Esophagus muscularis mucosa (tissue), 4 donors: ENCODE measurements at places on chromosomes 16 and 17. TPM values are rescaled to one million over a fixed set of nuclear protein-coding genes. Genes with fewer than 3 reads are reported as not detected.

- DNase-seq: no peak
Observed at GRCh38 chr16:14181371-14182050, 110.4 kb downstream of the MRTFB start.

- DNase-seq: no peak
Observed at GRCh38 chr16:3281222-3281820, 2.0 kb upstream of the ZNF263 start.

- DNase-seq: no peak
Observed at GRCh38 chr17:13785981-13786598, 184.4 kb upstream of the HS3ST3A1 start.

- no peak for DNase-seq
Observed at GRCh38 chr17:20089756-20090547, 80.8 kb downstream of the SPECC1 start.

The UMOD gene
- not detected for total RNA-seq

DNA sequence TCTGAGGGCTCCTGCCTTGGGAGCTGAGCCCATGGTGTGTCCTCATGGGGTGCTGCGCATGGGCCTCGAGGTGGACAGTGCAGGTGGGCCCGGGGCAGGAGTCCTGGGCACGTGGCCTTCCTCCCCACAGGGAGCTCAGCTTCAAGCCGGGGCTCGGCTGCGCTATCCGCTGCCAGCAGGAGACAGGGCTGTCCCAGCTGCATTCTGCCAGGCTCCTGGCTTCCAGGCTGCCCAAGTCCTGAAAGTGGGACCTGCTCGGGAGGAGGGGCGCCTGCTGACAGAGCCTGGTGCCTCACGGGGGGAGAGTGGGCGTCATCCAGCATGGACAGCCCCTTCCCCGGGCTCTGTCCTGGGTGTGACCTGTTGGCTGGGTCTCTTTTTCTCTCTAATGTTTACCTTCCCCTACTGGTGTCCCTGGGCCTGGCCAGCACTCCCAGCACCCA is 7.1 kb downstream of the TRAF7 start:
- no peak for DNase-seq

- no peak for DNase-seq
Observed at GRCh38 chr17:35742896-35743477, 10.1 kb downstream of the GAS2L2 start.

- no peak for DNase-seq
Observed at GRCh38 chr17:40363111-40363827, 1.3 kb downstream of the GJD3 start.

GRCh38 chr17:39002991-39003715 is 36.0 kb upstream of the FBXO47 start:
- peak; percentile 93 for DNase-seq

DNA sequence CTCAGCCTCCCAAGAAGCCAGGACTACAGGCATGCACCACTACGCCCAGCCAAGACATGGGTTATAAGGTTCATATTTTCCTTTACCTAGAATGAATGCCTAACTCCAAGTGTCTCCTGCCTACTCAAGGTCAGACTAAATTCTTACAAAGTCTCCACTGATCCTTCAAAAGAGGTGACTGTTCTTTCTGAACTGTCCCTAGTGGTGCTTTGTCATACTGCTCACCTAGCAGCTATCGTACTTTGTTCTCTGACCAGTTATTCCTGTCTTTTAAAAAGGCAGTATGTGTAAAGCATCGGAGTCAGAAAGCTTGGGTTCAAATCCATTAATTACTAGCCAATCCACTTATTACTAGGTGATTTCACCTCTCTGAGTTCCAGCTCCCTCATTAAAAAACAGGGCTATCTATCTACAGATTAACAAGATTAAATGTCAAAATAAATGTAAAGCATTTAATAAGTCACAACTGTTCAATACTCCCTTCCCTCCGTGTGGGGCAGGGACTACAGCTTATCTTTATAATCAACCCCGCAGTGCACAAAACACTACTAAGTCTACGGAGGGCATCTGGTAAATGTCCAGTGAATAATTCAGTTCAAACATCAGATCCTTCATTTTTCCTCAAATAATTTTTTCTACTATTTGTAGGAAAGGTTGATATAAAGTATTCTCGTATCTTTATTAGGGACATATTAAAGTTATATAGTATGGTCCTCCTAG is 20.0 kb upstream of the ITGA2B start:
- no peak for DNase-seq

DNA sequence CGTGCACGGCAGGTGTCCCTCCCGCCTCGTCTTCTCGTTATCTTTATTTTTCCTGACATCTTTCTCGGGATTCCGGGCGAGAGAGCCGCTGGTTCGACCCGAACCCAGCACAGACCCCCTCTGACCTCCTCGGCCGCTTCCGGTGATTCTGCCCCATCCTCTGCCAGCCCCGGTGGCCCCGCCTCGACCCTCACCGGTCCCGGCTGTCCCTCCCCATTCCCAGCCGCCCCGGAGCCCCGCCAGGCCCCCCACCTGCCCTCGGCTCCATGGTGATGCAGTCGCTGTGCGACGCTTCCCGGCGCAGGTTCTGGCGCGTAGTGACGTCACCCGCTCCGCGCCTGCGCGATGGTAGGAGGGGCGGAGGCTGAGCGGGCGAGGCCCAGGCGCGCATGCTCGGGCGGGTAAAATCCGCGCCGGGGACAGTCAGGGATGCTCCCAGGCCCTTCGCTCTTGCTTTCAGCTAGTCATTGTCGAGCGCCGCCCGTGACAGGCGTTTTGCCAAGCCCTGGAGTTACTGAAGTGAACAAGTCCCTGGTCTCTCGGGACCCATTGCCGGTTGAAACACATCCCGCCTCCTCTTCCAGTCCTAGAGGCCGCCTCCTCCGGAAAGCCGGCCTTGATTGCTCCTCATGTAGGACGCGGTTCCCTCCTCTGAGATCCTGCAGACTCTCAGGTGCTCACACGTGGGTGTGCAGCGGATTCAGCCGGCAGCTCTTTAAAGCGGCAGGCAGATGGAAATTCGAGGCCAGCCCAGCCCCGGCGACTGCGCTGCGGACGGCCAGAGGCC is at the start of gene MTHFSD:
Gene MTHFSD (minus strand): TSS at position 319 of the 787 bp plus-strand sequence. CDS start 51 bp downstream, at position 268.
- DNase-seq: peak; percentile 98

DNA sequence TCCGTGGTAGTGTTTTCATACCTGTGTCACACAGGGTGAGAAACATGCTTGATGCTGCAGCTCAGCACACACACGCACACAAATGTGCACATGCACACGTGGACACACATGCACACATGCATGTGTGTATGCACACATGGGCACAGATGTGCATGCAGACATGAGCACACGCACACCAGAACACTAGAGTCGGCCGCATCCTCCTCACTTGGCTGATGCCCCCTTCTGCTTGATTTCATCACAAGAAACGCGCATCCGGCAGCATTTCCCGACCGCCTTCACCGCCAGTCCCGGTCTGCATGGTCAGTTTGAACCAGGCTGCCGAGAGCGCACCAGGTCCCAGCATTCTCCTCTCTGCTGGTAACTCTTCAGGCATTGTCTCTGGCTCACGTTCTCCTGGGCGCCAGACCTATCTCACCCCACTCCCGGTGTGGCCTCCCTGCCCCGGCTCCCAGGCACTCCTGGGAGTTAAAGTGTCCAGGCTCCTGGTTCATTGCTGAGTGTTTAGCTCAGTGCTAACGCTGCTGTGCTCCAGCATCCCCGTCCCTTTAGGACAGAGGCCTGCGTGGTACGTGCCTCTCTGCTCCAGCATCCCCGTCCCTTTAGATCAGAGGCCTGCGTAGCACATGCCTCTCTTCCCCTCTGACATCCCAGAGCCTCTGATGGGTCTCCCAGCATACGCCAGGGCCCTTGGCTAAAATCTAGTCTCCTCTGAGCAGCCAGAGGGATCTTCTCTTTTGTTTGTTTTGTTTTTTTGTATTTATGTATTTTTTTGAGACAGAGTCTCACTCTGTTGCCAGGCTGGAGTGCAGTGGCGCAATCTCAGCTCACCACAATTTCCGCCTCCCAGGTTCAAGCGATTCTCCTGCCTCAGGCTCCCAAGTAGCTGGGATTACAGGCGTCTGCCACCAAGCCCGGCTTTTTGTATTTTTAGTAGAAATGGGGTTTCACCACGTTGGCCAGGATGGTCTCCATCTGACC is 16.0 kb downstream of the BAIAP2 start:
- DNase-seq: no peak

DNA sequence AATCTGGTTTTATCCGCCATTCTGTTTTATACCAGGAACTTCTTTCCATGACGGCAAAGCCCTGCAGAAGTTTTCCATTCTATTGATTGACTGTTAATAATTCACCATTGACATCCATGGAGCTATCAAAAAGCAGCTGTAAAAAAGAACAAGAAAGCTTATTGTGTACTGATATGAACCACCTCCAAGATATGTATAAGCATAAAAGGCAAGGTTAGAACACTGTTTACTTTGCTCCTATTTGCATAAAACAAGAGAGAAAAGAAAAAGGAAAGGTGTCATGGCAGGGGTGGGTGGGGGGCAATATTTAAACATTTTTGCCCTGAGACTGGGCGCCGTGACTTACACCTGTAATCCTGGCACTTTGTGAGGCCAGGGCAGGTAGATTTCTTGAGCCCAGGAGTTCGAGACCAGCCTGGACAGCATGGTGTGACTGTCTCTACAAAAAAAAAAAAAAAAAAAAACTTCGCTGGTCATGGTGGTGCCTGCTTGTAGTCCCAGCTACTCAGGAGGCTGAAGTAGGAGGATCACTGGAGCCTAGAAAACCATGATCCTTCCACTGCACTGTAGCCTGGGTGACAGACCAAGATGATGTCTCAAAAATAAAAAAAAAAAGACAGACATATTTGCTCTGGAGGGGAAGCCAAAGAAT is 52.5 kb downstream of the TMEM114 start:
- no peak for DNase-seq

DNA sequence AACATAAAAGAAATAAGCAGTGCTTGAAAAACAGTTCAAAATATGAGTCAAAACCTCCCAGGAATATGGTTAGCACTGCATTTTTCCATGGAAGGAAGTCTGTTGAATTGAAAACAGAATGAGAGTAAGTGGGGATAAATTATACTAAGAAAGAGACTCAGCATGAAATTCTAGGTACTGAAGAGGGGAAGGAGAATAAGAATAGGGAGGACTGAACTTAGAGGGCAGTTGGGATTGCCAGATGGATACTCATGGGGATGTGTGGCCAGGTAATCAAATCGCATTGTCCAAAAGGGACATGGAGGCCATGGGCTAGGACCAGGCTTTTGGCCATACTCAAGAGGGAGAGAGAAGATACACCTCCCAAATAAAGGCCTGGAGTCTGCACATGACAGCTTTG is 247.9 kb downstream of the CDH13 start:
- peak; percentile 34 for DNase-seq

DNA sequence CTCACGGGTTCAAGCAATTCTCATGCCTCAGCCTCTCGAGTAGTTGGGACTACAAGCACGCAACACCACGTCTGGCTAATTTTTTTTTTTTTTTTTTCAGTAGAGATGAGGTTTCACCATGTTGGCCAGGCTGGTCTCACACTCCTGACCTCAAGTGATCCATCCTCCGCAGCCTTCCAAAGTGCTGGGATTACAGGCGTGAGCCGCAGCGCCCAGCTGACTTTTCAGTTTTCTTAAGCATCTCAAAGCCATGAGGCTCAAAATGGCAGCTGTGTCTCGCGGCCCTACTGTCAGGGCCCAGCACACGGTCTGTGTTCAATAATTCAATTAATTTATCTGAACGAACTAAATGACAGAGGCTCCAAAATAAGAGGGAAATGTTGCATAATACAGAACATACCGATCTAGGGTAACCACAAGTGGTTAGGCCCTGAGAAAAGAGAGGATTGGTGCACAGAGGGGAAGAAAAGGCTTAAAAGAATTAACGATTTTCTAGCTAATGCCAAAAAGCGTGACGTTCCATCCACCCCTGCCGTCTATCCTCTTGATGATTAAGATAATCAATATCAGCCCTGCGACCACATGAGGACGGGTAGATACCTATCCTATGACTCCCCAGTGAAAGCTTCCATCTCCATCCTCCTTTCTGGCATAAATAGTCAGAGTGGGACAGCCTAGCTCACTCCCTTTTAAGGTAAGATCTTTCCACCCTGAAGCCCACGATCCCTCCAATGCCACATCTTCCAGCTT is 136.9 kb downstream of the SLC39A11 start:
- DNase-seq: no peak

- DNase-seq: no peak
Observed at GRCh38 chr17:65065906-65066305, 9.4 kb upstream of the GNA13 start.

DNA sequence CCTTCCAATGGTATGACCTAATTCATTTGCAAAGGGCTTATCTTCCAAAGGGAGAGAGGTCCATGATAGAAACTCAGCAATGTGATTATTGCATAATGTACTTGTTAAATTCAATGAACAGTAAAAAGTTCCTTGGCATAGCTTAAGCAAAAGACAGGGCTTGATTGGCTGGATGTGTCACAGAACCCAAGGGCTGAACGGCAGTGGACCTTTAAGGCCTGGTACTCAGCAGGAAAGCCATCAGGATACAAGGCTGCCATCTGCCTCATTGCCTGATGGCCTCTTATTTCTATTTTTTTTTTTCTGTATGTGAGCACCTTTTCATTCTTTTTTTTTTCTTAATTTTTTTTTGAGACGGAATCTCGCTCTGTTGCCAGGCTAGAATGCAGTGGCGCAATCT is 208.9 kb upstream of the WSCD1 start:
- DNase-seq: no peak

DNA sequence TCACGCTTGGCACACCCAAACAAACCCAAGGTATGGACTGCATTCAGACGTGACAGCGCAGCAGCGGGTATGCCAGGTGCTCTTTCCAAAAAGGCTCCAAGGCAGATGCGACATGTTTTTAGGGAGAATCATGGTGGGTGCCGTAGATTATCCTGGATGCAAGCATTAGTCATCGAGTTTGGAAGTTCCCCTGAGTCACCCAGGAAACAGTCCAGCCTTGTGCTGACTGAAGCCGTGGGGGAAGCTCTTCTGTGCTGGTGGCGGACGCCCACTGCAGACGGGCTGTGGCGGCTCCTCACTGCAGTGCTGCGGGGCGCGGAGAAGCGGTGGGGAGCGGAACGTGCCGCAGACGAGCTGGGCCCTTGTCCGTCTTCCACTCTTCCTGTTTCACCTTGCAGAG is 13.9 kb downstream of the JPT2 start:
- DNase-seq: no peak

DNA sequence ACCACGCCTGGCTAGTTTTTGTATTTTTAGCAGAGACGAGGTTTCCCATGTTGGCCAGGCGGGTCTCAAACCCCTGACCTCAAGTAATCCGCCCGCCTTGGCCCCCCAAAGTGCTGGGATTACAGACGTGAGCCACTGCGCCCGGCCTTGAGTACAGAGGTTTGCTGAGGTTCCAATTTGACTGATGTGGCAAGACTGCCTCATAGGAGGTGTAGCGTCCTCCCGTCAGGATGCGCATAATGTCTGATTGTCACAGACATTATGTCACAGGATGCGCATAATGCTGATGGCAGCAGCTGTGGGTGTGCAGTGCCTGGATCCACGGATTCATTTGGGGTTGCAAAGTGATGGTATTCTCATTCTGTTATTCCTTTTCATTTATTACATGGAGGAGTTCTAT is 45.2 kb downstream of the HAPSTR1 start:
- no peak for DNase-seq

The SLFN12L gene
- total RNA-seq: 1.7 TPM

The GRB2 gene
- total RNA-seq: 108 TPM

The KRT36 gene
- total RNA-seq: not detected
